ENCODE measurements at places on chromosomes 3 and 15.

GRCh38 chr3:112362221-112362620 lies 29.3 kb downstream of the CD200 start:
- no peak for DNase-seq

DNA sequence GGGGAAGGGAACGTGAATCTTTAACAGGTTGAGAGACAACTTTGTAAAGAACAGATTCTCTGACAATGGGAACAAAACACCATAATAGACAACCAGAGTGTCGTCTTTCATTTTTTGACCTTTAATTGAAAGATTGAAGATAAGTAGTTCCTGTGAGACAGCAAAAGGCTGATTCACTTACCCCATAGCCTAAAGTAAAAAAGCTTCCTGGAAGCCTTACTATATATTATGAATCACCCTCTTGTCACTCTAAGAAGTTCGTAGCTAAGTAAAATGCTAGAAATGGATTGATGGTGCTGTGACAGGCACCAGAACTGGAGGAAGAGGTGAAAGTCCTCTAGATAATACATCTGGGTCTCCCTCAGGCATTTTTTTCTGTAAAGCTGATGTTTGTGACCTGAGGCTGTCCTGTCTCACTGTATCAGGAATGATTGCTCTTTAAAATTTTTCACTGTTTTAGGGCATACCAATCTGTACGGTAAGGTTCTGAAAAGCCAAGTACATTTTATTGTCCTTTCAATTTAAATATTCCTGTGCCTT lies 824.6 kb upstream of the SEMA6D start:
- no peak for DNase-seq

- DNase-seq, result no peak
These were observed 157.2 kb downstream of the PTPRG start for GRCh38 chr3:61718565-61718964.

- no peak for DNase-seq
These were observed 161.8 kb upstream of the IQSEC1 start for GRCh38 chr3:13235079-13235478.

- peak; percentile 67 for DNase-seq
These were observed 6.3 kb downstream of the GORASP1 start for GRCh38 chr3:39101022-39101689.

GRCh38 chr15:80041494-80042253 lies 17.8 kb upstream of the ZFAND6 start:
- DNase-seq, result no peak

DNA sequence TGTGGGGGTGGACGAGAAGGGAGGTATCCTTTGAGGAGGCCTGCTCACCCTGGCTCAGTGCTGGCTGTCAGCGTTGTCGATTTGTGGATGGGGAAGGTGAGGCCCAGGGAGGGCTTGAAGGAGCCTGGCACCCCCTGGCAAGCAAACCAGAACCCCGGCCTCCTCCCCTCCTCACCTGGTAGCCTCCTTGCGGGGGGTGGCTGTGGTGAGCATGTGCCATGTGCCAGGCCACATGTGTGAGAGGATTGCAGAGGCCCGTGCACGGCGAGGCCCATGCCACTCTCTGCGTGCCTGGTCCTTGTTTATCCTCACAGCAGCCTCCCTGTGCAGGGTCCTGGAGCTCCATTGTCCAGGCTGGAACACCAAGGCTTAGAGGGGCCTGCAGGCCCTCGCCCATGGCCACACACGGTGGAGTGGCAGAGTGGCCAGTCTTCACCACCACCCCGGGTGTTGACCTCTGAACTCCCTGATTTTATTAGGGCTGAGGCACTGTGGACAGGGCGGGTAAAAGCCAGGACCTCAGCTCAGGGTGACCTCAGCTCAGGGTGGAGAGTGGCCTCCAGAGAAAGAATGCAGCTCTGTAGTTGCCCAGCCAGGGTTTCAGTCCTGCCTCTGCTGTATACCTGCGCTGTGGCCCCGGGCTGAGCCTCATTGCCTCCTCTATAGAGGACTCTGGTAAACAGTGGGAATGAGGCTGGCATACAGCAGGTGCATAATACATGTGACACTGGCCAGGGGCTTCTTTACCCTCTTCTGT lies 29.1 kb downstream of the HDAC11 start:
- DNase-seq, result no peak

- no peak for DNase-seq
These were observed 68.6 kb downstream of the CDC25A start for GRCh38 chr3:48119505-48120193.

GRCh38 chr3:18153571-18154173 lies 271.5 kb downstream of the SATB1 start:
- DNase-seq, result no peak

DNA sequence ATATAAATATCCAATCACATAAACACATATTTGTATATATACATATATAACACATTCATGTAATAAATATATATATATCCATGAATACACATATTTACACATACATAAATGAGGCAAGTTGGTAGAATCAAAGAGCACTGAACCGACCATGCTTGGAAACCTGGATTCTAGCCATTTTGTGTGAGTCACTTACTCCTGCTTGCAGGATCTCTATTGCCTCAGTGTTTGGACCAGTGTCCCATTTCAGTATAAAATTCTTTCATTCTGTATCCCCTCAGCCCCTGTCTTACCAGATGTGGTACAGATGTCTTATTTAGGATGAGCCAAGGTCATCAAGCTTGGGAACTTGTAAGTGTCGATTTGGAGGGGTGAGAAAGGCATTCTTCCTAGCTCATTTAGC lies 391.4 kb upstream of the FRG2C start:
- no peak for DNase-seq

- DNase-seq, result no peak
These were observed 6.2 kb downstream of the DISP2 start for GRCh38 chr15:40364251-40364650.

DNA sequence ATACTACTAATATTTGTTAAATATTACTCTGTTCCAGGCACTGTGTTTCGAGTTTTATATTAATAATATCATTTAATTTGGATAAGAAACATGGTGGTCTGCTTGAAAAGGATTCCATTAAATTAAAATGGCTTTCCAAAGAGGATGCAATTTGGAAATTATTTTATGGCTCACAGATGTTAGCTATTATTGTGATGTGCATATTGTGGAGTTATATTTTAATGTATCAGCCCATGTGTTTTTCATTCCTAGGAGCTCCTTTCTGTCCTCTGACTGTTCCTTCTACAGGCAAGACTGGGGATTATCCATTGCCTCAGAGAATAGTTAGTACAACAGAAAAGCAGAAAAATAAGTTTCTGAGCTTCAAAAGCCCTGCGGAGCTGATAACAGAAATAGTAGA lies 376.7 kb upstream of the PDZRN3 start:
- DNase-seq, result no peak

GRCh38 chr3:69066121-69066520 lies 14.0 kb upstream of the TMF1 start:
- DNase-seq, result no peak

DNA sequence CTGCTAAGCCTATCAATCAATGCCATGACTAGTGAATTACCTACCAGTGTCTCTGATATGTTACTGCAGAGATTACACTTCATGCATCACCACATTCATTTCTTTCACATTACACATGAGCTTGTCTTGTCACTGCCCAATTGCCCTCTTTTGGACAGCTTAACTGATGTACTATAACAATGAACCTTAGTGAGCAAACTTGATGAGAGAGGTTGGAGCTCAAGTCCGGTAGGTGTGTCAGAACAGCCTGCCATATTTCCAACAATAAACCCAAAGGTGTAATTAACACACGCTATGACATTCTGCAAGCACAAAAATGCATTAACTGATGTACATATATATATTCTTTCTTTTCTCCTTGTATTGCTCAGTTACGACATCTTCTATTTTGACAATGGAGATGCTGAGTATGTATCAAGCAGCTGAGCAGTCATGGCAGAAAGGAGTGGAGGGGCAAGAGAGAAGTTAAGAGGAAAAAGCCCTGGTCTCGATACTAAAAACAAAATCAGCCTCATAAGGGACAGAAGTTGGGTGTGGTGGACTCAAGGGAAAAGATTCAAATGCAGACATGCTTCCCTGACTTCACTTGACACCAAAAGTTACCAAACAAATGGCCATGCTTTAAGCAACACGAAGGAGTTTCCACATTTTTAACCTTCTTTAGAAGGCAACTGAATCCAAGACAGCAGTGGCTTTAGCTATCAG lies 538.2 kb downstream of the FOXP1 start:
- DNase-seq, result no peak

DNA sequence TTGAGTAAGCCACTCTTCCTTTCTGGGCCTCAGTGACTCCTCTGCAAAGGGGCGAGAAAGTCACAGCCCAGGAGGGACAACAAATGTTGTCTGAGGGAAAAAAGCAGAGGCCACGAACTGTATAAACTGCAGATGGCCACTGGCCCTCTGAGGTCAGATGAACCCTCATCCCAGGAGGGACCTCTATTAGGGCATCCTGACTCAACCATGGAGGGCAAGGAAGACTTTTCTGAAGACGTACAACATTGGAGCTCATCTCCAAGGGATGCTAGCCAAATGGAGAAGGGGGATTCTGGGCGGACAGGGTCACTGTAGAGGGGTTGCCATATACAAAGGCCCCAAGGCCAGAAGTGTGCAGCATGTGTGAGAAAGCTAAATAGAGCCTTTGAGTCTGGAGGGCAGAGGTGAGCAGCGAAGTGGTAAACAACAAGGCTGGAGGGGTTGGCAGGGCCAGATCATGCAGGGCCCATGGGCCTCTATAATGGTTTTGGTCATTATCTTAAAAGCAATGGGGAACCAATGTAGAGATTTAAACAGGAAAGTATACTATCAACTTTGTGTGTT lies 16.7 kb downstream of the GRAMD2A start:
- DNase-seq, result no peak

- DNase-seq, result no peak
These were observed 354.6 kb upstream of the ROPN1 start for GRCh38 chr3:124346487-124346886.

DNA sequence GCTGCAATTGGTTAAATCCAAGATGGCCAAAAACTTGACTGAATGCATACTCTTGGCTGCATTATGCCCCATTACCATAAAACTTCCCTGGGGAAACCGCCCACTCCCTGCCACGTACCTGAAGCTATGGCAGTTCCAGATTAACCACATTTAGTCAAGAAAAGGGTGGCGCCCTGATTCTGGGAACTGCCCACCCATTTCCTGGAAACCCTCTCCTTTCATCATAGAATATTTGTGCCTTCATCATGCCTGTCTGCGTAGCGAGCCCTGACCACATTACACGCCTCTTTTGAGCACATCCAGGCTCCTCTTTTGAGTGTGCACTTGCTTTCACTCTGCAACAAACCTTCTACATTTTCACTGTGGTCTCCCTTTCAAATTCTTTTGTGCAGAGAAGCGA lies 5.2 kb downstream of the LINS1 start:
- no peak for DNase-seq

DNA sequence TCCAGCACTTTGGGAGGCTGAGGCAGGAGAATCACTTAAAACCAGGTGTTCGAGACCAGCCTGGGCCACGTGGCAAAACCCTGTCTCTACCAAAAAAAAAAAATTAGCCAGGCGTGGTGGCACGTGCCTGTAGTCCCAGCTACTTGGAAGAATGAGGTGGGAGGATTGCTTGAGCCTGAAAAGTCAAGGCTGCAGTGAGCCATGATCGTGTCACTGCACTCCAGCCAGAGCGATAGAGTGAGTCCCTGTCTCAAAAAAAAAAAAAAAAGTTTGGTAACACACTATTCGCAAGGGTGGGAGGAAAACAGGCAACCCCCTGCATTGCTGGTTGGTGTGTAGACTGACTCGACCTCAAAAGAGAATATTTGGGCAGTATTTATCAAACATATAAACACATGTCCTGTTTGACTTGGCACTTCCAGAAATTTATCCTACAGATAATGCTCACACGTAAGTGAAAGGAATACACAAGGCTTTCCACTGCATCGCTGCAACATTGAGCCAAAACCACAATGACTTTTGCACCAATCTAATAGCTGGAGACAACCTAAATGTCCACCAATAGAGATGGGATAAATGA lies 3.1 kb upstream of the ANPEP start:
- no peak for DNase-seq

DNA sequence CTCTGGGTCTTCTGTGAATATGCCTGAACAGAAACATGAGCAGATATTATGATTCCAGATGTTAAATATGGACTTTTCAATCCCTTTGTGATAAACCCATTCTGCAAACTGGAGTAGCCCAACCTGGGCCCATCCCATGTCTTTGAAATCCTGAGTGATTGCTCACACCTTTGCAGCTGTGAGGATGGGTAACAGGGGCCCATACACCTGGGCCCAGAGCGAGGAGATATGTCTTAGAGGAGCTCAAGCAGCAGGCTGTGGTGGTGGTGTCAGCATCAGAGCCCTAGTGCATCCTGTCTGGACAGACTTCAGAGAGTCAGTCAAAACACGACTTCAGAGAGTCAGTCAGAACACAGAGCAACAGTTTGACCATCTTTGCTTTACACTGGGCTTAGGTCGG lies 64.9 kb upstream of the LIMD1 start:
- no peak for DNase-seq

- no peak for DNase-seq
These were observed 26.1 kb downstream of the KY start for GRCh38 chr3:134624537-134625287.

DNA sequence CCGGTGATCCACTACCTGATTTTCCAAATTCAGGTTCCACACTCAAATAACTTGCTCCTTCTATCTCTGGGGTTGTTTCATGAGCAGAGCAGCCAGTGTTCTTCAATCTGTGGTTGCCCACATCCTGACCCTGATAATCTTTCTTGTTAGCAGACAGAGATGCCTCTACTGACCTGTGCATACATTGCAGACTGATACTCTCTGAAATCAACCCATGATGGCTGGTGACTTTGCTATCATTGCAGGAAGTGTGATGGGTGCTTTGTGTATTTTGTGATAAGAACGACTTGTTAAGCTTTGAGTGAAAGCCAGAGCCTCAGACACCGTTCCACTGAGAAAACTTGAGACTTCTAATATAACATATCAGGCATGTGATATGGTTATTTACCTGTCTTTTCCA lies 39.9 kb downstream of the GATM start:
- no peak for DNase-seq

DNA sequence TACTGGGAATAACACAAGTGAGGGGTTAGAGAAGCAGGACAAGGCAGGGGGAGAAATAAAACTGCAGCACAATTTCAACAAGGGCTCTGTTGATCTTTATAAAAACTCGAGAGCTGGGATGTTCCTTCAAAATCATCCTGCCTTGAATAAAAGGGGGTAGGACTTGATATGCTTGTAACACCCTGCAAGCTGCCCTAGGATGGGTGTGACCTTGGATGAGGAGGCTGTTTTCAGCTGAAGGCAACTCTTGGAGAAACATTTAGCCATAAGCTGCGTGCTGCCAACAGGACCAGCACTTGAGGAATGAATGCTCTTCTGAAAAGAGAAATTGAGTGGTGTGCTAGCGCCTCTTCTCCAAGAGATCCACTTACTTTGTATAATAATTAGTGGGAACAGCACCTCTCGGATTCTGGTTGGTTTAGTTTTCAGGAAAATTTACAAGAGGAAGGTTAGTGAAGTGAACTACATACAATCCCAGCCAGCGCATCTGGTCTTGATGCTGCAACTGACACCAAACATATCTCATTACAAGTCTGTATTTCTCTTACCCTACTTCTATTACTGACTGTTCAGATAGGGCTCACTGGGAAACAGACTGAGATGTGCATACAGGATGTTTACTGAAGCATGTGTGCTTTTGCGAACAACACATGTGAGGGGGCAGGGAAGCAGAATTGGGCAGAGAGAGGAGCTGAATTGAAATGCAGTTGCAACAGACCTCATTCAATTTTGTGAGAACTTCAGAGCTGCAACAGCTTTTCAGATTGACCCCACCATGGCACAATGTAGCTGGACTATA lies 643.0 kb upstream of the GOLIM4 start:
- DNase-seq, result no peak

All from Kasumi-1 (cell line).